ENCODE measurements at places on chromosomes 3 and 15.
A peak's percentile ranks its signal among the peaks of the same experiment; 100 is the strongest.

- DNase-seq, result no peak
Measured at GRCh38 chr3:184560531-184560930, 1.1 kb upstream of the EPHB3 start.

DNA sequence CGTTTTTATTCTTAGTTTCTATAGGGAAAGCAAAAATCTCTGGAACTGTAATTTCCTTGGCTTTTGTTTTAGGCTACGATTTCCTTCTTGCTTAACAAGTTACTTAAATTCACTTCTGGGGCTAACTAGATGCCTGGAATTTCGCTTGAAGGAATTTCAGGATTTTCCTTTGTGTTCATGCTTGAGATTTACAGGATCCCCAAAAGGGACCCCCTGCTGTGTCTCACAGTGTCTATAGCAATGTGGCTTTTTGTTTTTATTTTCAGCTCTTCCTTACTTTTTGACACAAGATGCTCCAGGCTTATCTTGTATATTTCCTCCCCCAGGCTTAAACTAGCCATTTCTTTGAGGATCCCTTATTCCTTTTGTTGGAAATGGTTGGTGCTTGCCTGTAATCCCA lies 95.5 kb upstream of the DPPA4 start:
- no peak for DNase-seq

- DNase-seq, result no peak
Measured at GRCh38 chr3:48478626-48479555, 25.1 kb downstream of the SHISA5 start.

DNA sequence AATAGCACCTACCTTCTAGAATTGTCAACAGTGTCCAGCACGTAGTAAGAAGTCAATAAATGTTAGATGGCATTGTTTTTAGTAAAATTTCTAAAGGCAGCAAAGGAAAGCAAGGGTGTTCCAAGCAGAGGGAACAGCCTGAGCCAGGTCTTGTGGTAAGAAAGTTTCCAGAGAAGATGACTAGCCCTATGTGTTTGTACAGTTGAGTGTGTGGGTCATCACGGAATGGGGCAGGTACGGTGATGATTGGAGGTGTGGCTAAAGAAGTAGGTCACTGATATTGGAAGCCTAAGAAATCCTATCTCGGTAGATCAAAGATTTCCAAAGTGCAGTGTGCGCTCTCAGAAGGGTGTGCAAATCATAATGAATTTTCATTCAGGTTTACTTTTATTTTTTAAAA lies 94.2 kb upstream of the BCL6 start:
- no peak for DNase-seq

DNA sequence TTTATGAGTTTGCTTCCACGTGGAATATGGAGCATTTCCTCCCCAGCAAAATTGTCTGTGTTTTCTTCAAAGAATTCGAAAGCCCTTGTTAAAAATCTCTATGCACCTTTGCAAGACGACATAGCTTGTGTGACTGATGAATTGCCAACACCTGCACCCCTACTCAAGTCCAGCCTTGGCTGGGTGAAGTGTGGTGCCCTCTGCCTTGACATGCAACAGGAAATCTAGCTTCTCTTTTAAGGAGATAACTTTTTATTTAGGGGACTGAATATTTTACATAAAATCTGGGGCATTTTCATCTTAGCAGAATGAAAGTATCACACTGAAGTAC lies 647 bp downstream of the HMG20A start:
- DNase-seq, result peak; percentile 55

- no peak for DNase-seq
Measured at GRCh38 chr3:21520106-21520963, 230.7 kb downstream of the ZNF385D start.

DNA sequence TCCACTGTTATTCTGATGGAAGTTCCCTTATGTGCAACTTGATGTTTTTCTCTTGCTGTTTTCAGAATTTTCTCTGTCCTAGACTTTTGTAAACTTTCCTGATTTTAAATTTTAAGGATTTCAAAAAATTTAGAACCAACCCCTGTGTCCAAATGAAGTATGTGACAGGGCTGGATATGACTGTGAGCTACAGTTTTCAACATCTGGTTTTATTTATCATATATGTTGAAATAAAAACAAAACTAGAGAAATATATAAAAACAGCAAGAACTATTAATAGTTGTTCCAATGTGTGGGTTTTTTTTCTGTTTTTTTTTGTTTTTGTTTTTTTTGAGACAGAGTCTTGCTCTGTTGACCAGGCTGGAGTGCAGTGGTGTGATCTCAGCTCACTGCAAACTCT lies 47.4 kb upstream of the PSMD6 start:
- no peak for DNase-seq

DNA sequence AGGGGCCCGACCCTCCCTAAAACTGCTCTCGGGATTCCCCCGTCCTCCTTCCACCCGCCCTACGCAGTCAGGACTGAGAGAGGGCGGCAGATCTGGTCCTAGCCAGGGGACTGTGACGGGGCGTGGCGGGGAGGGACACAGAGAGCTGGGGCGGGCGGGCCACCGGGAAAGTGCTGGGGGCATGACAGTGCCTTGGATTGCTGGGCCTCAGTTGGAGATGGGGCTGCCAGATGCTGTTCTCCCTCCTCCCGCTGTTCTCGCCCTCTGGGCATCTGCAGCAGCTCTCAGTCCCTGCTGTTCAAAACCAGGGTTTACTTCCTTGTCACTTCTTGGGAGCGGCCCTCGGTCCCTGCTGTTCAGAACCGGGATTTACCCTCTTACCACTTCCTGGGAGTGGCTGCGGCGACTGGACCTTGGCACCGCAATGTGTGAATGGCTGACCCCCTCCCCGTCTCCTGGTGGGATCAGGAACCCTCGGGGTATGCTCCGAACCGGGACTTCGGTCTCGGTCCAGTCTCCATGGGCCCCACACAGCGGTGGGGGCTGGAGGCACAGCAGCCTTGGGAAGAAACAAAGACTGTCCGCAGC lies 1.8 kb upstream of the RPP25 start:
- DNase-seq, result no peak

DNA sequence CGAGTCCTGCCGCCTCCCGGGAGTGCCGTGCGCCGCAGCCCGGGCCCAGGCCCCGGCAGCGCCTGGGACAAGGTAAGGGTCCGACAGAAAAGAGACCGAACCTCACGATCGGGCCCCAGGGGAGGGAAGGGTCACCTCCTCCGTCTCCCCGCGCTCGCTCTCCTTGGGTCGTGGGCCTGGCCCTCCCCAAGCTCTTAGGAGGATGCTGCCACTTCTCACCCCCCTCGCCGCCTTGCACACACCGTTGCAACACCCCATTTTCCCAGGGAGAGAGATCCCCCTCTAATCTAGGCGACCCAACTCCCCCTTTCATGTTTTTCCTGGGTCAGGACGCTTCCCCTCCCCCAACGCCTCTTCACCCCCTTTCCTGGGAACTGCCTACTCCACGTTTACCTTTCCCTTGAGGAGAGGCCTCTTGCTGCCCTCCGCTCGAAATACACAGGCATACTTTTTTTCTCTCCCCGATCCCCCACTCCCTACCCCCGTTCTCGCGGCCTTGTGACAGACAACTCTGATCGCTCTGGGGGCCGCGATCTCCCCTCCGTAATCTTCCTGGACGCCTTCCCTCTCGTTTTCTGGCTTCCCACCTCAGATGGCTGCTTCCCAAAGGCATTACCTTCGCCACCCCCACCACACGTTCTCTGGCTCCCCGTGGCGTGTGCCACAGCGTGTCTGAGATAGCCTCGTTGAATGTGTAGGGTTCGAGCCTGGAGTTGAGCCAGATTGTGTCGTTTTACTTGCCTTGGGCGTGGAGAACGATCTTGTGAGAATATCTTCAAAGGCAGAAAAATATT lies 688 bp downstream of the SETD5 start:
- peak; percentile 84 for DNase-seq

Data from erythroblast (primary cell).